ENCODE measurements at places on chromosomes 4 and X.

GRCh38 chrX:19753368-19753767 lies 134.0 kb downstream of the SH3KBP1 start:
- DNase-seq: no peak

- no peak for DNase-seq
Measured at GRCh38 chr4:53961351-53961750, 103.1 kb downstream of the CHIC2 start.

GRCh38 chr4:125739760-125740159 lies 425.0 kb downstream of the FAT4 start:
- DNase-seq: no peak

GRCh38 chr4:7286798-7287197 lies 94.5 kb downstream of the SORCS2 start:
- no peak for DNase-seq

DNA sequence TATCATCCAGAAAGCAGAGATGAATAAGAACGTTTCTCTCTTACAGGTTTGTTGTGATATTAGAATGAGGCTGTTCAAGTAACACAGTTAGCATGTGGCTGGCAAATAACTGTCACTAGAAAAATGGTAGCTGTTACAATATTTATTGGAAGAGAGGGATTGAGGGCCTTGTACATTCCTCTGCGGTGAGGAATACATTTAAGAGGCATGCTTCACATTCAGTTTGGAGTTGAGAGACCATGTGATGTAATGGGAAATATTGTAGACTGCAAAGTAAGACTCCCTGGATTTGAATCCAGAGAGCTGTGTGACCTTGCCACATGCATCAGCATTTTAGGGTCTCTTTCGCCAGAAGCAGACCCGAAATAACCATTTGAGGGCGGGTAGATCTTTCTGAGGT lies 104.8 kb upstream of the KIT start:
- no peak for DNase-seq

DNA sequence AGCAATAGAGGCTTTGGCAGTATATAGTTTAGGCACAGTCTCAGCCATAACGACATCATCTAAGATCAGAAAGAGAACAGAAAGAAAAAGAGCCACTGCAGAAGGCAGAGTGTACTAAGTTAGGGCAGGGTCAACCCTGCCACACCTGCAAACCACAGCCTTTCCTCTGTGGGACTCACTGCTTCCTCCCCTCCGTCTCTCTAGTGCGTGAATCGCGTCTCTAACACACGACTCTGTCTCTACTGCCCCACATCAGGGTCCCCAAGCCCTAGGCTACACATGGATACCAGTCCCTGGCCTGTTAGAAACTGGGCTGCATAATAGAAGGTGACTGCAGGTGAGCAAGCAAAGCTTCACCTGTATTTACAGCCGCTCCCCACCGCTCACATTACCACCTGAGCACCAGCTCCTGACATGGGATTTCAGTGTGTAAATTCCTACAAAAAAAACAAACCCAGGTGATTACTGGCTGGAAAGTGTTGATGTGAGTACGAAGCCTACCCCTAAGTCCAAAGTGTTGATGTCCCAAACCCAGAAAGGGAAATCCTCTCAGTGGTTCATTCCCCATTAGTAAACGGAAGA lies 128.9 kb downstream of the PRKX start:
- no peak for DNase-seq

GRCh38 chrX:16587836-16588235 lies 62.1 kb upstream of the S100G start:
- DNase-seq: no peak

GRCh38 chr4:129328162-129328561 lies 232.2 kb downstream of the C4orf33 start:
- DNase-seq: no peak

GRCh38 chrX:133046601-133047000 lies 50.3 kb downstream of the USP26 start:
- DNase-seq: no peak

DNA sequence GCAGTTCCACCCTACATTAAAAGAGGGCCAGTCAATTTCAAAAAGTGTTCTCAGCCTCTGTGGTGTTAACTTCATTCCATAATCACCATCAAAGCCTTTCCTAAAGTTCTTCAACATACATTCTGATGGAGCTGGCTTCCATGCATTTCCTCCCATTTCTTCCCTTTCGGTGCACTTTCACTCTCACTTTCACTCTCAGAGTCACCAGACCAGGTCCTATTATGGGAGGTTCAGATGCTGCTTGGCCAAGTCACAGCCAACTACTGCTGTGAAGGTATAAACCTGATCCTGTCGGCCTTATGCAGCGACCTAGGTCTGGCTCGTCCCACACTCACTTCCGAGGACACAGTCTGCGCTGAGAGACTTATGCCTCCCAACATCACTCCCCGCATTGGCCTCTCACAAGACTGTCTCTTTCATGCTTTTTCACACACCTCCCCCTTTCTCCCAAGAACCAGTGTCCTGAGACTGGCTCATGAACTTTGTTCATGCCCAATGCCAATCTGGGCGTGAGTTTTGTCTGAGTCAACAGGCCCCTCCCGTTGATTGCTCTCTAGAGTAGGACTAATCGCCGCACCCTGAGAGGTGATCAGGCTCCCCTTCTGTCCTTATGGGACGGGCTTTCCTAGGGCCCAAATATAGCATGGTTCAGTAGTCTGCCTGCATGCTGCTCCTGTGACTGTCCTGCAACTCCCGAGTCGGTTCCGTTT lies 60.8 kb upstream of the XAGE1B start:
- DNase-seq: no peak

GRCh38 chrX:22126327-22126726 lies 94.2 kb downstream of the PHEX start:
- no peak for DNase-seq

DNA sequence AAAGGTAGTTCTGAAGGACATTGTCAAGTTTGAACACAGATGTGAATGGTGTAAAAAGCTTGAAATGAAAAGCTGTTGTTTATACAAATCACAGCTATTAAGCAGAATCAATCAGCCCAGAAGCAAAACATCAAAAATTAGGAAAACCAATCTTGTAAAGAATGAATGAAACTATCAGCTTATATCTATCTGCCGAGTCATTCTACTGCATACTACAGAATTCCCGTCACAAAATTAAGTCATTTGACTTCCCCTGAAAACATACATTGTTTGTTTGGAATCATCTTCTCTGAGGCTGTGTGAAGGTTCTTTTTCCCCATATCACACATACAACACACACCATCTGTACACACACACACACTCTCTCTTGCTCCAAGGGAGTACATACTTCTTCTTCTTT lies 80.3 kb downstream of the RFC1 start:
- no peak for DNase-seq

DNA sequence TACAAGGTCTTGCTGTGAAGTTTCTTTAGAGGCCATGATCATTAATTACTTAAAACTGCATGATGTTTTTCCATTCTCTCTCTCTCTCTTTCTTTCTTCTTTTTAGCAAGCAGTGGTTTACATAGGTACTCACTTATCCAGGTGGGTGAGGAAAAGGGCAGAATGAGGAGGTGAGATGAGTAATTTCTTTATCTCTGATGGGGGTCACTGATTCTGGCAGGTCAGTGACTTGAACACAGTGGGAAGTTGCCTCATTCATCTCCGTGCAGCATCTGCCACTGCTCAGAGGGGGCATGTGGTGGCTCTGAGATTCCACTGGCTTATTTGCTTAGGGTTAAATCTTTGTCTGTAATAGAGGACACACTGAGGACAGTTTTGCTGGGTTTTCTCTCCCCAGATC lies 62.6 kb downstream of the FAM114A1 start:
- no peak for DNase-seq

DNA sequence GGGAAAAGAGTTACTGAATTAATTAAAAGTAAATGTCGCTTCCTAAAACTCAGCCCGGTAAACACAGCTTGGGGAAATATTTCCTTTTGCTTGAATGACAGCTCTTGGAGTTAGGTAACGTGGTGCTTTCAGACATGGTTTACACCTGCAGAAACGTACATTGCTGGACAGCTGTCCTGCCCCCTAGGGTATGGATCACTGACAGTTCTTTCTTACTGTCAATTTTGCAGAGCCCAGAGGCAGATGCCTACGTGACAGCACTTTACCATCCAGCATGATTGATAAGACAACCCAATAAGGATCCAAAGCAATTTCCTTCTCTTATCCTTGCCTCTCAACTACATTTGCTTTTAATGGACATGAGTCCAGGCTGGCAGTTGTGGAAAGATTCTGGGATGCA lies 334.5 kb downstream of the PACRGL start:
- no peak for DNase-seq

DNA sequence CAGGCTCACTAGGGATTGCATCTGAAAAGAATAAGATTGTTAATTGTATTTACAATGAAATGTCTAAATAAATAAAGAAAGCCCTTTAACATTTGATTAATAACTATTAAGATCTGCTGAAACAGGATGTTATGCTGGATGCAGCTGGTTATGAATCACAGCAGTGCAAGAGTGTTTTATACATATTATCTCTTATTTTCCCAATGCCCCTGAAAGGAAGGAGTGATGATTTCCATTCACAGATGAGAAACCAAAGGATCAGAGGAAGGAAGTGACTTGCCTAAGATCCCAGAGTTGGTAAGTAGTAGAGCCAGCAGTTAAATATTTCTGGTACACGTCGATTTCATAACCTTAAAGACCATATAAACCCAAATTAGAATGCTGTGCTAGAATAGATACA lies 76.3 kb upstream of the ARHGAP36 start:
- no peak for DNase-seq

DNA sequence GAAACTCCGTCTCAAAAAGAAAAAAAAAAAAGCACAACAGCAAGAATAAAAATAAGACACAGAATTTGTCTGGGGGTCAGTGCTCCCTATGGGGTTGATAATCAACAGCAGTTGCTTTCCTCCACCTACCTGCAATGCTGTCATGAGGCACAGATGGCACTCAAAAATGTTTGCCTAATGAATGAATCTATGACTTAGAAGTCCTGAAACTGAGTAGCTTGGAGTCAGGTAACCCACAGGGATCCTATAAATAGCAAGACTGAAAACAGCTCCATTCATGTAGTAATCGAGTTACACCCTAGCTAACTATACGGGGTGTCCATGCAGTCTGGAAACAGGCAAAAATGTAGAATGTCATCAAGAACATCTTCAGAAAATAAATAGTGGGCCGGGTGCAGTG lies 19.8 kb upstream of the DDX3X start:
- DNase-seq: no peak

GRCh38 chrX:128460835-128461234 lies 408.6 kb upstream of the ACTRT1 start:
- DNase-seq: no peak

- DNase-seq: no peak
Measured at GRCh38 chr4:164949448-164950143, 27.9 kb downstream of the TRIM61 start.

DNA sequence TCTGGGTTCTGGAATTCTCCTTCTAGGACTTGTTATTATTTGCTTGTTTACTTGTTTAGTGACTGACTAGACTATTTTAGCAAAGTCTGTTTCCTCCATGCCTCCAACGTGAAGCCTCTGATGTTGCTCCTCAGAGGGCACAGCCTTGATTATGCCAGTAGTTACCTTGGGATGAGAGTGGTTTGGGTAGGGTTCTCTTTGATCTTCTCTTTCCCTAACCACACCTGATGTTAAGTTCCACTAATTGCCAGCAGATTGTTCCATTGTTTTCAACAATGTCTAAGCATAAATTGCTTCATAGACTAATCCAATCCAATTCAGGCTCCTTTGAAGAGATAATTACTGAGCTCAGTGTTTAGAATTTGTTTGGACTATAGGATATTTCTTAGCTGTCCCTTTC lies 352.7 kb upstream of the DIPK2B start:
- DNase-seq: no peak

DNA sequence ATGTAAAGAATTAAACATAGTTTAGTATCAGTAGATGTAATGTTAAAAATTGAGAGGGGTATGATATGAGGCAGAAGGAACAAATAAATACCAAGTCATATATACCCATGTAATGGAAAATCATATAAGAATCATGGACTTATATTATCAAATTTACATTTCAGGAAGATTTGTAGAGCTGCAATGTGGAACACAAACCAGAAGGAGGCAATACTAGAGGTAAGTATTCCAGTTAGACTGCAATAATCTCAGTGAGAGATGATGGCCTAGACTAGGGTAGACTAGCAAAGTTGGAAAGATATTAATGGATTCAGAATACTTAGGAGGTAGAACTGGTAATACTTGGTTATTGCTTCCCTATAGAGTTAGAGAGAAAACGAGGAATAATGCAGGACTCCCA lies 603.0 kb upstream of the KLHL4 start:
- DNase-seq: no peak

GRCh38 chr4:123055943-123056342 lies 133.5 kb upstream of the NUDT6 start:
- no peak for DNase-seq

DNA sequence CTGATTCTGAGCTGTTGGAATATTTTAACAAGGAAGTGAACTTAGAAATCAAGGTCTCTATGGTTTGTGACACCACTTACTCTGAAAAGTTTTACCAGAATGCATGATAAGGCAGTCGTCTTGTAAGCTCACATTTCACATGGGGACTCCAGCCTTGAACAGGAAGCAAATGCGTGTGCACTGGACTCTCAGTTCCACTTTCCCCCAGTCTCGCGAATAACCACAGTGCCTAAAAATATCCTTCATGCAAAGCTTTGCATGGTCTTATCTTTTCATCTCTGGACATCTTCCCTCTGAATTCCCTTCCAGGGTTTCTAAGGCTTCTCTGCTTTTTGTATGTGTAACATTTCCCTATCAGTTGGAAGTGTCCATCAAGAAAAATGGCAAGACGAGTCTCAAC lies 581.8 kb downstream of the NLGN4X start:
- DNase-seq: no peak

- DNase-seq: no peak
Measured at GRCh38 chrX:47296766-47297365, 64.1 kb downstream of the USP11 start.

GRCh38 chr4:82618103-82618720 lies 56.4 kb upstream of the TMEM150C start:
- DNase-seq: no peak

DNA sequence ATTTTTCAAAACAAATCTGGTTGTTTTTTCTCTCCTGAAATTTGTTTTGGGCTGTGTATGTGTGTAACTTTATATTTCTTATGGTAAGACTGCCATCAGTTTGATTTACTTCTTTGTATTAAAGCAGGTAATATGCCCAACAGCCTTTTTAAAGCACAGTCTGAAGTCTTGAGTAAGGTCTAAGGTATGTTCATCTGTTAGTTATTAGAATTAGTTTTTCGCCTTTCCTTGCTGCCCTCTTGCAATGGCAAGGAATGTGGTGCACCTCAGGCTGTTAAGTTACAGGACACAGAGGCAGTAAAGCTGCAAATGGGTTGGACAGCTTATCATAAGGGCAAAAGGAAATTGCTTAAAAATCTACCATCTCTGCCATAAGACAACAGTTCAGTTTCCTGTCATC lies 71.8 kb downstream of the METTL14 start:
- DNase-seq: no peak

DNA sequence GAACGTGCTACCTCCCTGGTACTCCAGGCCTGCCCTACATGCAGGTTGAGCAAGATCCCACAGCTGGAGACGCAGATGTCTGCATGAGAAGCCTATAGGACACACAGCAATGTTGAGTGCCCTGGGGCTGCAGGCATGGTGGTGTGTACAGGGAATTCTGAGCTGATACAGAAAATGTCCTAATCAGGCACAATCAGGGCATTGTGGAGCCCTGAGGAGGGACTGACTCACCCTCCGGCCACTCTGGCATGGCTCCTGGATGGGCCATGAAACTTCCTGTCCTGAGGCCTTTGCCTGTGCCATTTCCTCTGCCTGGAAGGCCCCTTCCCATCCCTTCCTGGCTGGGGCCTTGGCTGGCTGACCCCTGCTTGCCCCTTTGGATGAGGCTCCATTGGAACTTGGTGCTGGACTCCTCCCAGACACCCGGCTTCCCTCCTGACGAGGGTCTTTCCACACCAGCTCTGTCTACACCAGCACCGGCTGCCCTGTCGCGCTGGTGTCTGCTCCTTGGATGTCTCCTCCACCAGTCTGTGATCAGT lies 16.7 kb upstream of the AFAP1 start:
- DNase-seq: no peak
